ENCODE measurements at places on chromosomes 6 and 20.

- no peak for DNase-seq
Observed at GRCh38 chr20:57892471-57892870, 182.7 kb upstream of the PMEPA1 start.

DNA sequence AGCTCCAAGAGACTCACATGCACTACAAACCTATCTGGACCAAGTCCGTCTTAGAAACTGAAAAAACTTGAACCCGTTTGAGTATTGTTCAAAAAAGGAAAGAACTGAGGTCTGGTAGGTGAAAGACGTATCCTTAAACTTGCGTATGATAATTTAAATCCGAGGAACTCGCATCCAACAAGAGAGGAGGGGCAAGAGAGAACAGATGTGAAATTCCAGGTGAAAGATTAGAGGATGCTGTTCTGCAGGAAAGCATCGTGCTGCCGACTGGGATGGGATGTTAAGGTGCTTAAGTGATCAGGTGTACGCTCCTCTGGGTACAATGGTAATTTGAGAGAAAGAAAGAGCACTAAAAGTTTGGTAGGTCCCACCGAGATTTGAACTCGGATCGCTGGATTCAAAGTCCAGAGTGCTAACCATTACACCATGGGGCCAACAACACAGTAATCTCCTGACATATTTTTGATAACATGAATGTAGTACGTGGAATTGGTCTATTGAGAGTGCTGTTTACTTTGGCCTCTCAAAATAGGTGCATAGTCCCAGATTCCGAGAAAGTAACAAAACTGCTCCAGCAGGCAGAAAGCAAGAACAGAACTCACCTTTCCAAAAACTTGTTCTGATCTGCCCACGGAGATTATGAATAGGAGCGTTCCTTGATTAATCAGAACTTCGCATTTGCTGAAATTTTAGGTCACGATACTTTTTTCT, 53.5 kb upstream of the BTN3A2 start:
- DNase-seq: no peak

DNA sequence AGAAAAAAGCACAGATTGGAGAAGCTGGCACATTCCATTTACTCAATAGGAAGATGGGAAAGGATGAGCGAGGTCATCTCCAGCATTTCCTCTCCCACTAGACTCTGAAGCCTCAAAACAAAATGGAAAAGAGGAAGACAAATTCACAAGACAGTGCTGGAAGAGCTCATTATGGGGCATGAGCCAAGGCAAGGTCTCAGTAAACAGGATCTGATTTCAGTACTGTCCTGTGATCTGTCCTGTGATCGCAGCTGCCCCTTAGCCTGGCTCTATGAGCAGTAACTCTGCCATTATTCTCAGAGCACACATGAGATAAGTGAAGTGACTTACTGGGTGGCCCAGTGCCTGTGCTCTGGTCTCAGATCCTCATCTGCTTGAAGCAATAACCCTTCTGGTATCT, 68.1 kb upstream of the SLC4A11 start:
- DNase-seq: no peak

- no peak for DNase-seq
Observed at GRCh38 chr6:38482466-38482865, 157.3 kb downstream of the BTBD9 start.

- no peak for DNase-seq
Observed at GRCh38 chr6:156686301-156686994, 90.7 kb upstream of the ARID1B start.

- DNase-seq: no peak
Observed at GRCh38 chr6:24080711-24081110, 45.3 kb upstream of the NRSN1 start.

- no peak for DNase-seq
Observed at GRCh38 chr6:141451181-141451510, 681.6 kb upstream of the GJE1 start.

DNA sequence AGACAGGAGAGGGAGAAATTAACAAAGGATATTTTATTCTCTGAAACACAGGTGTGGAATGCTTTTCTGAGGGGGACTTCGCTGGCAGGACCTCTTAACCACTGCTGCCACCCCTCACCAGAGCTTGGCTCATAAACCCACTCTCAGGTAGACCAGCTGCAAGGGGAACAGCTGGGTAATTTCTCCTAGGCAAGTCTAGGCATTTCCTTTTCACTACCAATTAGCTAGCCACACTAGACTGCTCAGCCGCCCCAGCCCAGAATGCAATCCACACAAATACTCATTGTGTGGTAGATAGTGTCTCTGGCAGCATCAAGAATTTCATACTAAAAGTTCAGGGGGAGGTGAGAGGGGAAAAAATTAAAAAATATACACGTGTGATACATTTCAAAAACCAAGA, 267.6 kb upstream of the ID4 start:
- DNase-seq: no peak

DNA sequence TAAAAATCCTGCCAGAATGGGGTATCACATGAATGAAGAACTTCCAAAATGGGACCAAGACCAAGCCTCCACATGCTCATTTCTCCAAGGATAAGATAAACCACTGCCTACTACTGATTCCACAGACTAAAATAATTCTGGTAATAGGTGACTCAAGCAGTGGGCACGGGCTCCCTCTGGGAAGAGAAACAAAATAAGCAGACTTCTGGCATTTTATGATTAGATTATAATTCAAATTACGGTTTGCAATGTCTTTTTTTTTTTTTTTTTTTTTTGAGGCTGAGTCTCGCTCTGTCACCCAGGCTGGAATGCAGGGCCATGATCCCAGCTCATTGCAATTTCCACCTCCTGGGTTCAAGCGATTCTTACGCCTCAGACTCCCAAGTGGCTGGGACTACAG, 16.0 kb downstream of the UQCC1 start:
- no peak for DNase-seq

- DNase-seq: no peak
Observed at GRCh38 chr6:144361016-144361415, 75.9 kb downstream of the UTRN start.

DNA sequence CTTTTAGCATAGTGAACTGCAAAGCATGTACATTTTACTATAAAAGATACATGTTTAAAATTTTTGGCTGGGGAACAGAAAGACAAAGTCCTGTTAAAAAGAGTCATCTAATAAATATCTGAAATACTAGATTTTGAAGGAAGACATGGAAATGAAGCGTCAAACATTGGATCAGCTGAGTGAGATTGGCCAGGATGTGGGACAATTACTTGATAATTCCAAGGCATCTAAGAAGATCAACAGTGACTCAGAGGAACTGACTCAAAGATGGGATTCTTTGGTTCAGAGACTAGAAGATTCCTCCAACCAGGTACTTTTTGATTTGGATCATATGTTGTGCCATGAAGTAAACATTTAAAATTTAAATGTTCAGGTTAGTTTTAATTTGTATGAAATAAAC, 162.3 kb downstream of the UTRN start:
- DNase-seq: no peak

- no peak for DNase-seq
Observed at GRCh38 chr6:92166666-92167065, 1252.7 kb downstream of the EPHA7 start.

DNA sequence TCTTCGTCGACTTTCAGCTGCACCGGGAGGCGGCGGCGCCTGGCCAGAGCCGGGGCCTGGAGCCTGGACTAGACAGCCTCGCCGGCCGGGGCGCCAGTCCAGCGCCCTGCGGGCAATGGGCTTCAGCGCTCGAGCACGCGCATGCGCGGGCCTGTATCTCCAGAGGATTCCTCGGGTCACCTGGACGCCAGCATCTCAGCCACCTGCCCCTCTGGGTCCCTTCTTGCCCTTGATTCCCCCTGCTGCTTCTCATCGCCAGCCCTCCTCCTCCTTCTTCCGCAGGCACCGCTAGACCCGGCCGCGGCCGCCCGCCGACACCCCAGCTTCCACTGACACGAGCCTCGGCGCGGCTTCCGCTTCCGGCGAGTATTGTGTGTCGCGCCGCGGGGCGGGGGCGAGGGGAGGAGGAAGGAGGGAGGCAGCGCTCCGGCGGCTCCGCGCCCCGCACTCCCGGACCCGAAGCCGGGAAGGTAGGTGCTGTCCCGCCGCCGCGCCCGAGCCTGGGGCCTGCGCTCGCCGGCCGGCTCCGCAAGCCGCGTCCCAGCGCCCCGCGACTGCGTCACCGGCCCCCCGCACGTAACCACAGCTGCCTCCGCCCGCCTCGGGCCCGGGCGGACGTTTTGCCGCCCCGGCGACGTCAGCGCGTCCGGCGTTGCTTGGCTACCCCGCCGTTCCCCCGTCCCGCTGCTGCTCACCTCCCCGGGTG, at the start of gene TRIM39:
TRIM39 (plus strand) TSS at position 402 of the 706 bp plus-strand sequence. CDS start 2,391 bp downstream, outside the sequence.
- DNase-seq: peak; percentile 91

- no peak for DNase-seq
Observed at GRCh38 chr6:156694679-156695078, 82.5 kb upstream of the ARID1B start.

DNA sequence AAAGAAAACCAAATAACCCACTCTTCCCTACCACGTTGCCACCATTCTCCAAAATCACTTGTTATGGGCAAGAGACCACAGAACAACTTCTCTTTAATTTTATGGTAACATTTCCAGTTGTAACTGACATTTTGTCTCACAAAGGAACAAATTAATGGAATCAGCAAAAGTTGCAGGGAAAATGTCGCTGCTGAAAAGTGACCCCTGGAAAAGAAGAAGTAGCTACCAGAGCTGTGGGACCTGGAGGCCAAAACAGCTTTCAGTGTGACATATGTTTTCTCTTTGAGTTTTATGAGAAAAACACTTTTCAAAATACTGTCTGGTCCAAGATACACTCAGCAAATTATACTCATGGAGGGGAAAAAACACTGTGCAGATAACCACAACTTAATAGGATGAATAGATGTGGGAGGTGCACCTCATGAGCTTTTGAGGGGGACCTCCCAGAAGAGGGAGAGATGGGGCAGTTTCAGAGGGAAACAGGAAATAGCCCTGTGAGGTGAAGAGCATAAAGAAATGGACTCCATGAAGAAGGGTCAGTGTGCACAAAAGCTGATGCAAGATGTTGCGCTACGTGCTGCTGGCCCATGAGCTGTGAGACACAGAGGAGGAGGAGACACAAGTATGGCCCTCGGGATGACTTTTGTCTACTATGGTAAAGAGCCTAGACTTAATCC, 87.3 kb downstream of the DTNBP1 start:
- no peak for DNase-seq

GRCh38 chr6:28943557-28944411, 20.0 kb upstream of the TRIM27 start:
- DNase-seq: no peak

DNA sequence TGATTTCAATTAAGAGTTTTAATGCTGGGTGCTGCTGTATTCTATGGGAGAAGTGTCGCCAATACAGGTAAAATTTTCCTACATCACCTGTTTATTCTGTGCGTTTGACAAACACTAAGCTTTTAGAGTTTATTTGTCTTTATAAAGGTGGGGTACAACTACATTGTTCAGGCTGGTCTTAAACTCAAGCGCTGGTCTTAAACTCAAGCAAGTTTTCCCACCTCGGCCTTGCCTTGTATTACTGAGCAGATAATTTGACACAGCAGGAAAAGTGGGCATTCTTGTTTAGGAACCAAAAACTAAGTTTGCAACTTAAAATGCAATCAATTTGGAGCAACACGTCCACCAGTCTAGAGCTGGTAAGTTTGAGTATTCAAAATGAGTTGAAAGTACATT, 112.9 kb upstream of the BTN3A2 start:
- no peak for DNase-seq

DNA sequence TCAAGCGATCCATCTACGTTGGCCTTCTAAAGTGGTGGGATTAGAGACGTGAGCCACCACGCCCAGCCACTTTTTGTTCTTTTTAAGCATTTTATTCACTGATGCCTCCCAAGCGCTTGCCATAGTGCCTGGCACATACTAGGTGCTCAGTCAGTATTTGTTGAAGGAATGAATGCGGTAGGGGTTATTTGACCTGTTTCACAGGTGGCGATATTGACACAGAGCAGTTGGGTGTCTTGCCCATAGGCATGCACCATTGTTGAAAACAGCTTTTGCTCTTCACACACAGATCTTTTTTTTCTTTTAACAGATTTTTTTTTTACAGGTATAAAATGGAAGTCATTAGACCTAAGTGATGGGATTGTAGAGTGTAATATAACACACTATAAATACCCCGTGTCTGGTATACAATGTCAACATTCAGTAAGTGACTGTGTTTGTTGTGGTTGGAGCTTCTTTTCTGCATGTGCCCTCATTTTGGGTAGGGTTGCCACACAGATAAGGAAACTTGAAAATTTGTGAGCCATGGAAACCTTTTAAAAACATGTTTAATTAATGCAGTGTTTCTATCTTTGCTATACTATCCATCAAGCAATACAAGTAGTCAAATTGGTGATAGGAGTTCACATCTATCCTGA, 24.8 kb downstream of the RREB1 start:
- no peak for DNase-seq

- DNase-seq: no peak
Observed at GRCh38 chr6:132122871-132123270, 171.7 kb upstream of the CCN2 start.

DNA sequence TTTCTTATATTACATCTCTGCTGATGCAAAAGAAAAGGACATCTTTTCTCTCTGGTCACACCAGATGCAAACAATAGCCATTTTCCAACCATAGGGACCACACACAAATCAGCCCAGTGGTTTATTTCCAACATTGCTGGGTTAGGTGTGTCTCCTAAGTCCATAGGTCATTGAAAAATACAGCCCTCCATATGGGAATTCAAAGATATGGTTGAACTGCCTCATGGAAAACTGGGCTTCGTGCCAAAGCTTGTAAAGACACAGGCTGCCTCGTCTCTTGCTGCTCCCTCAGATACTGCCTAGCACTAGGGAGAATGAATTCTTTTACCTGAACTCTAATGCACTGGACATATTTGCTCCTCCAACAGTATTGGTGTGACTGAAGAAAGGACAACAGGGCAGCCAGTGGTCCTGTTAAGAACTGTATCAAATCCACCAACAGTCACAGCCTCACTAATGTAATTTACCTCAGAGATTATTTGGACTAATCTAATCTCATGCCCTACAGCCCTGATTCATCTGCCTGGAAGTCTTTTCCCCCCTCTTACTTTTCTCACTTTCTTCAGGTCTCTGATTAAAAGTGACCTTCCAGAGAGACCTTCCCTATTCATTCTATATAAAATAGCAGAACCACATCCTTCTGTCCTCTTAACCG, 48.3 kb upstream of the TBC1D32 start:
- DNase-seq: no peak

DNA sequence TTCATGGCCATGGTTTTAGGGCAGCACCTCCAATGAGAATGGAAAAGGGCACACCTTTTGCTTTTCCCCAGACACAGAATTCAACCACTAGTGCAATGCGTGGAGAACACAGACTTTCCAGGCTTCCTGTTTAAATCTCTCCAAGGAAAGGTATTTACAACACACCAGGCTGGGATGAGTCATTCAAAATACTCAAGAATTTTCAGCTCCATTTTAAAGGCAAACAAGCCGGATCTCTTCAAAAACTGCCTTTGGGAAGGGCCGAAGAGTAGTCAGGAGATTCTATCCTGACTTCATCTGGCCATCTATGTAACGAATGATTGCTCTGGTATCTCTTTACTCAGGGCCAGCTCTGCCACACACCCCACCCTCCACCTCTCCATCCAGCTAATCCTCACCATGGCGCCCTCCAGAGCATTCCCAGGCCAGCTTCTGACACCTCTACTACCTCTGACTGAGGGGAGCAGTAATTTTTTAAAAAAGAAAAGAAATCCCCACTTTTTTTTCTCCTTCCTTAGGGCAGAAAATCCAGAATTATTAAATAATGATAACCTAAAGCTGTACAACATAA, 254.6 kb downstream of the LY86 start:
- no peak for DNase-seq

Measured in T-helper 22 cell (primary cell).